ENCODE measurements at places on chromosomes 2 and 18.

GRCh38 chr18:10804126-10804525, 278.3 kb downstream of the NAPG start:
- no peak for DNase-seq

- DNase-seq, result peak; percentile 47
Measured at GRCh38 chr2:159760326-159760725, 37.7 kb downstream of the CD302 start.

DNA sequence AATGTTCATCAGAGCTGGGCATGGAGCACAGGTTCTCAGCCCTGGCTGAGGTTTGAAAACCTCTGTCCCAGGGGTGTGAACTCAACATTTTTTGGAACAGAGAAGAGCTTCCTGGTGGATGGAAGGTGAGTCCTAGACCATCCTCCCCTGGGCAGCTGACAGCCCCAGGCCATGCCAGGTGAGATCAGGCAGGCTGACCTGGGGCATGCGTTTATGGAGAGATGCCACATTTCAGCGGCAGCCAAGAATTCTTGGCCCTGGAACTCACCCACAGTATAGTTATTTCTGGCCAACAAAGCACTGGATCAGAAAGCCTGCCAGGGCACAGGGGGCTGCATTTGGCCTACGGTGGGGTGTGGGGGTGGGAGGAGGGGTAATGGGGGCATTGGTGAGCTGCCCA, 83.8 kb downstream of the EDAR start:
- no peak for DNase-seq

DNA sequence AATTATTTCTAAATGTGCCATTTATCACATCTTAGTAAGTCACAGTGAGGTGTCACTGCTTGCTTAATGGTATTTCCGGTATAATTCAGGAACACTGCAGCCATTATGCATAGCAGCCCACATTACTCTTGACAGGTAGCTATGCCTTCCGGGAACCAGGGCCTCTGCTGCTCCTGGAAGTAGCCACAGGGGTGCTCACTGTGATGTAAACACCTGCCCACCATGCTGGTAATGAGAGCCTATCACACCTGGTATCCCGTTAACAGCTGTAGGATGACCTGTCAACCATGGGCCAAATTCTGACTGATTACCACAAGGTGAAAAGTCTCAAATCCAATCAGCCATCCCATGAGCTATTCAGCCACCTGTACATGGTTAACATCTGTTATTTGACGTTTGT, 647.0 kb upstream of the NXPH2 start:
- no peak for DNase-seq

- DNase-seq, result peak; percentile 39
Measured at GRCh38 chr2:18505703-18506341, 54.6 kb downstream of the RDH14 start.

GRCh38 chr18:28666216-28666615, 489.3 kb upstream of the CDH2 start:
- DNase-seq, result peak; percentile 9

DNA sequence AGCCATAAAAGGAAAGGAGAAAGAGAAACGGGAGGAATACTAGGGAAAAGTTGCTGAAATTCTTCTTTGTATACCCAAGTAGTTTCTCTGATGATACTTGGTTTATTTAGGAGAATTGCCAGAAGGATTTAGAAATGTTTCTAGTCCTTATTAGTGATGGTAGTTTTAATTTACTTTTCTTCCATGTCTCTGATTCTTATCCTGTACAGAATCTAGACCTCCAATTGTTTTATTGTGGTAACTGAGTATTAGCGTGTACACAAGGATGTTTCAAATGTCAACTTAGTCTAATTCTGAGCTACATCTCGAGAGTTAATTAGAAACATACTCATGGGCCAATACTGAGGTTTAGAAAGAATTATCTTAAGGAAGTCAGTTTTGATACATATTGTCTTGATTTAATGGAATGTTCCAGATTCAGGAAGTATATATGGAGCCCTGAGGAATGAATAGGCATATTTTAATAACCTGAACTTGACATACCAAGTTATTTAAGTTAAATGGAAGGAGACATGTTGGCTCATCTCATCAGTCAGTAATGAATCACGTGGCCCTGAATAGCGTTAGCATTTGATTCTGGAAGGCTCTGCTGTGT, 219.6 kb downstream of the LTBP1 start:
- peak; percentile 80 for DNase-seq

GRCh38 chr2:37742286-37742685, 70.8 kb upstream of the CDC42EP3 start:
- DNase-seq, result peak; percentile 59

DNA sequence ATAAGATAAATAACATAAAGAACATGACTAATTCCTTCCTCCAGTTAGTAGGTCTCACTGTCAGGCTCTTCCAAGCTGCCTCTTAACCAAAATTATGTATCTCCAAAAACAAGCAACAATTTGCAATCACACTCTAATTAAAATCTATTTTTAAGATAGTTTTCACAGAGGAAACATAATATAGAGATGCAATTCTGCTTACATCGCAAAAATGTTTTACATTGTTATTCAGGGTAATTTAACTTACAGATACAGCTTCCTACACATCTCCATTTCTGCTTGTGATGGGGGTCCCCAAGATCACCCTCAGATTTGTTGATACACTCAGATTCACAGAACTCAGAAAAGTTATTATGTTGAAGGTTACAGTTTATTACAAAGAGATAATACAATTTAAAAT, 115.5 kb downstream of the DSC3 start:
- no peak for DNase-seq

- DNase-seq, result no peak
Measured at GRCh38 chr2:234792621-234793022, 159.2 kb upstream of the SH3BP4 start.

DNA sequence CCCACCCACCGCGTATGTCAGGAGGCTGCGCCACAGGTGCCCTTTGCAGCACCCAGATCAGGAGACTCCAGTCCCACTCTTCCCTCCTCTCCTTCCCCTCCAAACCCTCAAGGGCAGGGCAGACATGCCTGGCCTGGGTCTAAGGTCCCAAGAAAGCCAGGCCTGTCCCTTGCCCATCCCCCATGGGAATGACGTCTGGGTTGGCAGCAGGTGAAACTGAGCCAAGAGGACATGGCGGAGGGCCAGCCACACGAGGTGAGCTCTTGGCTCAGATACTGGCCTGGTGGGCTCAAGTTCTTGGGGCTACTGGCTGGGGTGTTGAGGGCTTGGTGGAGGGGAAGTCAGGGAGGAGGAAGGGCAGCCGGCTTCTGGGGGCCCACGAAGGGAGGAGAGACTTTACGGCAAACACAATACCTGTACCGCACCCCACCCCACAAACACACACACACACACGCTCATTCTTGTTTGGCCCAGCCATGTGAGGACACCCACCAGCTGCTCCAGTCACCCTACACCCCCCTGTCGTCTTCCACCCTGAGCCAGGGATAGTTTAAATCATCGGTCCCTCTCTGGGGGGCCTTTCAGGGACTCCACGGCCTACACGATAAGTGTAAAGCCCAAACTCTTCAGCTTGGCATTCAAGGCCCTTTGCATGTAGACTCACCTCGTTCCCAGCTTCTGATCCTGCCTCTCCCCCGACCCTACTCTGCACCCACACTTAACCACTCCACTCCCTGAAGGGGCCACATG, 24.1 kb upstream of the TNS1 start:
- no peak for DNase-seq

DNA sequence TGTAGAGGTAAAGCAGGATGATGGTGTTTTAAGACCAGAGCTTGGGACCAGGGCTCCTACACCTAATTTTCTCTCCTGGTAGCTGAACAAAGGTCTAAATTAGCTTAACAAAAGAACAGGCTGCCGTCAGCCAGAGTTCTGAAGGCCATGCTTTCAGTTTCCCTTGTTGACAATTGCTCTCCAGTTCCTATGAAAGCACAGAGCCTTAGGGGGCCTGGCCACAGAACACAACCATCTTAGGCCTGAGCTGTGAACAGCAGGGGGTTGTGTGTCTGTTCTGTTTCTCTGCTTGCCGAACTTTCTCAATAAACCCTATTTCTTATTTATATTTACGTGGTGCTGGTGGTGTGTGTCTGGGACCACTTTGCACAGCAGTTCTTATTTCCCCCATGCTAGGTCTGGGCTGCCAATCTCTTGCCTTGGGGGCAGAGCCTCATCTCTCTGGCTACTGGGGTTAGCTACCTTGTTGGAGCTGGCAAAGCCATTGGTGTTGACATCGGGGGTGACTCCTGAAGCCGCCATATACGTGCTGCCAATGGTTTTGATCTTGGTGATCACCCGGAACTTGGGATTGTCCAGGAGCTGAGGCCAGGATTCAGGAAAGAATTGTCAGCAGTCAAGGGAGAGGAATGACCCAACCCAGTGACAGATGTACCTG, 29.0 kb downstream of the CENPO start:
- DNase-seq, result no peak

DNA sequence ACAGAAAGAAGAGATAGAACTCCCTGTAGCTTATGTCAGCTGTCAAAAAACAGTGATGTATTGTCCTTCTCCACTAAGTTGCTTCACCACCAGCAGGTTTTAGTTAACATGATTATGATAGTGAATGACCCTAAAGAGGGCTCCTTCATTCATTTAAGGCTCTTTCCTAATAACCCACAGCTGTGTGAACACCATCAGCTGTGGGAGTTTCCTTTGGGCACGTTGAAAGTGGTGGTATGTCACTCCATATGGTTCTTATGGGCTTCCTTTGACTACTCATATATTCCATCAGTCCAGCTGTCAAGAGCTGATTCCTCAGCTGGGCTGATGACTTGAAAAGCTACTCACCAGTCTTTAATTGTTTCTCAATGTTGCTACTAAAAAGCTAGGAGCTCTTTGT, 210.3 kb downstream of the UBE2E3 start:
- peak; percentile 11 for DNase-seq

- DNase-seq, result no peak
Measured at GRCh38 chr18:69622184-69622583, 221.5 kb downstream of the DOK6 start.

GRCh38 chr2:288758-289361, 969 bp upstream of the ALKAL2 start:
- DNase-seq, result no peak

DNA sequence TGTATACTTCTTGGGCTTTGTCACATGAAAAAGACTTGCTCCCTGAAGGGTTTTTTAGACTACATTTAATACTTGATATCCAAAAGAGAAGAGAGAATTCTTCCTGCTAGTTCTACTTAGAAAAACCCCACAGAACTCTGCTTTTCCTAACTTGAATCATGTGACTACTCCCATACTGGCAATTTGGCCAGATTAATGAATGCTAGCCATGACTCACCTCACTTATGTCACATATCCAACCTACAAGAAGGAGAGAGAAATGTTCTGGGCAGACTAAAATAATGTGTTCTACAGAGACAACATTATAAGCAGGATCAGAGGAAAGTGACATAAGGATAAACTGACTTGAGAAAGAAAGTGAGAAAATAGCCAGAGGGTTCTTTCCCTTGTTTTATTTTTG, 249.3 kb upstream of the GULP1 start:
- peak; percentile 89 for DNase-seq

GRCh38 chr2:134717286-134718022, 1.3 kb downstream of the TMEM163 start:
- no peak for DNase-seq

- no peak for DNase-seq
Measured at GRCh38 chr2:237575869-237576862, 9.8 kb downstream of the PRLH start.

- DNase-seq, result no peak
Measured at GRCh38 chr18:78292618-78293380, 686.8 kb upstream of the SALL3 start.

- peak; percentile 1 for DNase-seq
Measured at GRCh38 chr18:26185267-26185666, 41.0 kb upstream of the TAF4B start.

DNA sequence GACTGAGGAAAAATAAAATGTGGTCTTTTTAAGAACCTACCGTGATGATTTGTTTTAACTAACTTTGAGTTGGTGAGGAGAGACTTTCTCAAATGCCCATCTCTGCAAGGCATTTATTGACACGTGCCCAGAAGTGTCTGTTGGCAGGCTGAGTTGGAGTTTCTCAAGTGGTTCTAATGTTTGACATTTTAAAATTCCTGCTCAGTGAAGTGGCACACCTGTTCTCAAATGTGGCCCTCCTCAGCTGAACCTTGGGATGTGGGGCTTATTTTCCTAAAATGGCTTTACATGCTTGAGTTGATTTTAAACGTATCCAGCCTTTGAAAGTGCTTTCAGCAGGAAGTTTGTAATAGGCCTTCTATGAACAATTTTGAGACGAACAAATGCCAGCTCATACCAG, 876 bp upstream of the CAVIN2 start:
- DNase-seq, result no peak

- no peak for DNase-seq
Measured at GRCh38 chr2:122523143-122523542, 767.7 kb downstream of the TSN start.

- no peak for DNase-seq
Measured at GRCh38 chr2:9069543-9069942, 66.1 kb upstream of the MBOAT2 start.

- DNase-seq, result no peak
Measured at GRCh38 chr2:156349161-156349560, 16.6 kb upstream of the NR4A2 start.
